WERI-Rb-1 (cell line): ENCODE measurements at places on chromosomes 4 and X.

GRCh38 chr4:5033281-5033841 lies 14.1 kb upstream of the CYTL1 start:
- no peak for DNase-seq

GRCh38 chr4:53809816-53810215 lies 218.5 kb upstream of the LNX1 start:
- no peak for DNase-seq

- no peak for DNase-seq
Measured at GRCh38 chr4:41022116-41022515, 192.2 kb downstream of the APBB2 start.

GRCh38 chrX:17499512-17499911 lies 124.5 kb downstream of the NHS start:
- no peak for DNase-seq

DNA sequence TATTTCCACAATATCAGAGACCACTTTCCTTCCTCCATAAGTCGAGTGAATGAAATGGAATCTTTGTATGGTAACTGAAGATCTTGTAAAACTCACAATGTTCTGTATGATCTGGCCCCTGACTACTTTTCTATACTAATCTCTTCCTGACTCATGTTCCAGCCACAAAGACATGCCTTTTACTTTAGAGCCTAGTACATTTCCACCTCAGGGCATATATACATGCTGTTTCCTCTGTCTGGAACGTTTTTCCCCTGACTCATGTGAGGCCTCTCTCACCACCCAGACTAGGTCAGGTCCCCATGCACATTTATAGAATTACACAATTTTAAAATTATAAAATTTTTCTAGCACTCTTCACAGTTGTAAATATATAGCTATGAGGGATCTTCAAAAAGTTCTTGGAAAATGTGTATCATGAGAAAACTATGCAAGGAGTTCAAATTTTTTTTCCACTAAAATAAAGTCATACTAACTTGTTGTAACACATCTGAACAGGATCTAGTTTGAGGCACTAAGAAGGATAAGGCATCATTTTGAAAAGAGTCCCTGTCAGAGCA lies 208.8 kb downstream of the SH2D1A start:
- no peak for DNase-seq

GRCh38 chr4:1404573-1405253 lies 1.5 kb downstream of the NKX1-1 start:
- DNase-seq = peak; percentile 23
